ENCODE measurements at places on chromosomes 1 and 21.

DNA sequence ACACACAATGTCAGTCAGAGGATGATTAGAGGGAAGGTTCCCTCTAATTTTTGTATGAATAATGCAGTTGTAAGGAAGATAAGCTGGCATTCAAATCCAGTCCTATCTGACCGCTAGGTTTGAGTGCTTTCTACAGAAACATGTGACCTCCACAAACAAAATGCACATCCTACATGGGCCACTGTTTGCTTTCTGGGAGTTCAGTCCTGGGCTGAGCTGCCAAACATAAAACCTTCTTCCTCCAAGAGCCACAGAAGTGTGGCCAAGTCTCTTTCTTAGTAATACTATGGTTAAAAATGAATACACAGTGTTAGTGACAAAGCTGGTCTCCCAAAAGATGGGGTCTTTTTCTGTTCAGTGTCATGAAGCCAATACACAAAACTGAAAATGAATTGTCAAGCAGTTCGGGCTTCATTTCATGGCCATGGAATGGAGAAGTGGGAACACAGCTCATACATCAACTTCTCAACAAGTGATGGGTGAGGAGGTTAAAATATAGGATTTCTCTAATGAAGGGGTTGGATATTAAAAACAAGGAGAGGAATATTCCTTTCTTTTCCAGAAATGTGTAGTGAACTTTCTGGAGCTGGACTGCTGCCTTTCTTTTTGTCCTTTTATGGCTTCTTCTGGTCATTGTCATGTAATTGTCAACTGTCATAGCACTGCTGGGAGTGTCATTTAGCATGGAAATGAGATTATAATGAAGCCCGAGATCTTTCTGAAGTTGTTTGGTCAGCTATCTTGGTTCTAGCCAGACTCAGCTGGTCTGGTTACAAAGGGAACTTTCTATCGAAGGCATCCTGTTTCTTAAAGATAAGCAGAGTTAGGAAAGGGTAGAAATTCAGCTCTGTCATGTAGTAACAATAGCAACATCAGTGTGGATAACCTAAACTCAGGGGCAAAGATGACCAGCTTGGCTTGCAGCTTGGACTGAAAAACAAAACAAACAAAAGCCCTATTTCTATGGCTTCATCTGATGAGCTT, 135.1 kb downstream of the CHD1L start:
- no peak for DNase-seq

GRCh38 chr21:42799516-42799915, 79.8 kb downstream of the WDR4 start:
- no peak for DNase-seq

DNA sequence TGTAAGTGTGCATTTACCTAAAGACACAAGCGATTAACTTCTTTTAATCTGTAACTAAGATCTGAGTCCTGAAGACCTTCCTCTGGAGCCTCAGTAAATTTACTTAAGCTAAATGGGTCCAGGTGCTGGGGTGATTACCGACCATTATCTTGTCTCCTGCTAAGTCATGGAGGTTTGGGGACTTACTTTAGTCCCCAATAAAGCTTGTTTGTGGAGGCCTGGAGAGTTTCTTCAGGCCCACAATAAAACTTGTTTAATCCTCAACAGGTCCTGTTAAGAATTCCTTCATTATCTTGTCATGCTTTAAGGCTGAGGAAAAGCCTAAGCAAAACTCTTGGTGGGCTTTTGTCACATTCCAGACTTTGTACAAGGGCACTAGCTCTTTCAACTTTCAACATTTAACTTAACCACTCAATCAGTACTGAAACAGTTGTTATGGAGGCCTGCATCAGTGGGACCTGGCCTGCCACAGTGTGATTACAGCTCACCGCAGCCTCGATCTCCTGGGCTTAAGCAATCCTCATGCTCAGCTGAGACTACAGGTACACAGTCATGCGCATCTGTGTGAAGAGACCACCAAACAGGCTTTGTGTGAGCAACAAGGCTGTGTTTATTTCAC, 84.0 kb downstream of the FMO4 start:
- no peak for DNase-seq

DNA sequence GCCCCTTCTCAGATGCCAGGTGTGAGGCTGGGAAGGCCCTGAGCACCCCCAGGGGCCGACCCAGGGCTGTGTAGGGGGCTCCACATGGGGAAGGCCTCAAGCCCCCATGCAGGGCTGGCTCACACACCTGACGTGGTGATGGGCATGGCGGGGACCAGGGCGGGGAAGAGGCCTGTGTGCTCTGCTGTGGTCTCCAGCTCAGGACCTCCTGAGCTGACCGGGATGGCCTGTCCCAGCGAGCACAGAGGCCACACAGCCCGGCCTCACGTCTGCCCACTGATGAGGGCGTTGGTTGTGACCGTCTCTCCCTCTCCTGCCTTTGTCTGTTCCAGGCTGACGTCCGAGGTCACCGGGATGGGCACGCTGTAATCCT, 40.2 kb upstream of the COL6A1 start:
- DNase-seq = no peak

DNA sequence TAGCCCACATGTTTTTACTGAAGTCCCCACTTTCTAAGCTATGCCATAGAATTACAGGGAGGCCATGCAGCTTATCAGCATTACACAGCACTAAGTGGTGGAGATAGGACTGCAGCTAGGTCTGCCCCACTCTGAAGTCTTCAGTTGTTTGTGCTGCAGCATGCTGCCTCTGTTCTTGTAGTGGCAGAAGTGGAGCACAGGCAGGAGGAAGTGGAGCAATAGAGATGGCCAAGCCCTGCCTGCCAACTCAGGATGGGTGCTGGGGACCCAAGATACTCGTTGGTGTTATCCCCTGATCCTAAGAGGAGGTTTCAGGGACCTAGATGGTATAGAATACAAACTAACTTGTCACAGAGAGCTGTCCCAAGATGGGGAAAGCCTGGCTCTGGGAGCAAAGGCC, 12.9 kb downstream of the MRPL37 start:
- no peak for DNase-seq

DNA sequence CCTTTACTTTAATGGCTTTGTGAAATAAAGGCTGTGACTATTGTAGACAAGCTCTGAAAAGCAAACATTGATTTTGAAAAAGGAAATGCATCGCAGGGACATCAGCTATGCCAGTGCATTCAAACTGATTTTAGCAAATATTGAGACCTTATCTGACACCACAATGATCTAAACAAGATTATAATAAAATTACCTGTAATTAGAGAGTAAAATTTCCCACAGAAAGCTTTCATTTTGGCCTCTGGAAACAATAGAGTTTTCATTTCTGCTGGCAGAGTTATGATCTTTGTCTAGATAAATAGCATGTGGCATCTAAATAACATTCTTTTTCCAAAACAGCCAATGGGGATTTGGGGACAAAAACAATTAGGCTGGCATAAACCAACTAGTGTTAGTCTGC, 650.4 kb upstream of the PRMT6 start:
- no peak for DNase-seq

DNA sequence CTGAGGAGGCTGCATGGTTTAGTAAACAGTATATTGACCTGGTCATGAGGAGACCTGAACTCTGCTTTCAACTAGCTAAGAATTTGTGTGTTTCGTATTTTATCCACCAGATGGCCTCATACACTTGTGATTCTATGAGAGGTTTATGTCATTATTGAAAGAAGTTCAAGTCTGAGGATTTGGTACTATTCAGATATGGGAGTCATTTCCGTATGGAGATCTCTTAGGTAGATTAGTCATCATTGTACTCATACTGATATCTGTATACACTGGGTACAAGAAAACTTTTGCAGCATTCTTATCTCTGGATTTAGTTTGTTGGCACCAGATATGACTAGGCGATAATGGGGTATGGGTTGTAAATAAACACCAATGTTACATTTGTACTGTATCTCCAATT, 26.6 kb downstream of the ATF6 start:
- DNase-seq = peak; percentile 36

DNA sequence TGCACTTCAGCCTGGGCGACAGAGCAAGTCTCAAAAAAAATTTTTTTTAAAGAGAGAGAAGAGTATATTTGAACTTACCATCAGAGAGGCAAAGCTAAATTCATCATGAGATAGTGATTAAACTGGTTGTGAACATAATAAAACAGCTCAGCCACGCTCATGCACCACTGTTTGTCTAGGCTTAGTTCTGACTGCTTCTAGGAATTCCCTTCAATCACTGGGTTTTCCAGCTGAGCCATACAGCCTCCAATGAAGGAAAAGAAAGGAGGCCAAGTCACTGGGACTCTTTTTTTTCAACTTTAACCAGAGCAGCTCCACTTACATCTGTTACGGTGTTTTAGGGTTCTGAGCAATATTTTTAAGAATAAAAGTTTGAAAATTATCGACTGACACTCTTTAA, 50.4 kb upstream of the HNRNPU start:
- no peak for DNase-seq

DNA sequence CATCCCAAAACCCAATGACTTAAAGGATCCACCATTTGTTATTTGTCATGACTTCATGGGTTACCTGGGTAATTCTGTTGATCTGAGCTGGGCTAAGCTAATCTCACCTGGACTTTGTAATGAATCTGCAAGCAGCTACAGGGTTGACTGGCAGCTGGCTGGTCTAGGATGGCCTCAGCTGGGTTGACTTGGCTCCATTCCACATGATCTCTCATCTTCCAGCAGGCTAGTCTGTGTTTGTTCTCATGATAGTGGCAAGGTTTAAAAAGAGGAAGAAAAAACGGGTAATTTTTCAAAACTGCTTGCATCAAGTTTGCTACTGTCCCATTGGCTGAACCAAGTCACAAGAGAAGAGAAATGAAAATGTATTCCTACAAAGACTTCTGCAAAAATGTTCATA, 24.8 kb upstream of the ZMYM4 start:
- no peak for DNase-seq

DNA sequence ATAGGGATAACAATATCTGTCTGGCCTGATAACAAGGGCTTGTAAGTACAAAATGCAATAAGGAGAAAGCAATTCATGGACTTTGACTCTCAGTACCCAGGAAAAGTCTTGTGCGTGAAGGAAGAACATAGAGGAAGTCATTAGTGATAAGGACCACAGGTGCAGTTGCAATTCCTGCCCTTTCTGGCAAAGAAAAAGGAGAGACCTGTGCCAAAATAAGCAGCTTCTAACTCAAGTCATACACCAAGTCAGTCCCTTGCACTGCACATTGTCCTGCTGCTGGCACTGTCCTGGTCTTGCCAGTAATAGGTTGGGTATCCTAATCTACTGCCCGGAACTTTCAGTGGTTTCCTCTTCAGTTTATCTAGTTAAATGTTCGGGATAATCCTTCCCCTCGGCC, 14.8 kb upstream of the SOD1 start:
- no peak for DNase-seq

GRCh38 chr1:31562707-31563360, 13.5 kb upstream of the TINAGL1 start:
- no peak for DNase-seq

DNA sequence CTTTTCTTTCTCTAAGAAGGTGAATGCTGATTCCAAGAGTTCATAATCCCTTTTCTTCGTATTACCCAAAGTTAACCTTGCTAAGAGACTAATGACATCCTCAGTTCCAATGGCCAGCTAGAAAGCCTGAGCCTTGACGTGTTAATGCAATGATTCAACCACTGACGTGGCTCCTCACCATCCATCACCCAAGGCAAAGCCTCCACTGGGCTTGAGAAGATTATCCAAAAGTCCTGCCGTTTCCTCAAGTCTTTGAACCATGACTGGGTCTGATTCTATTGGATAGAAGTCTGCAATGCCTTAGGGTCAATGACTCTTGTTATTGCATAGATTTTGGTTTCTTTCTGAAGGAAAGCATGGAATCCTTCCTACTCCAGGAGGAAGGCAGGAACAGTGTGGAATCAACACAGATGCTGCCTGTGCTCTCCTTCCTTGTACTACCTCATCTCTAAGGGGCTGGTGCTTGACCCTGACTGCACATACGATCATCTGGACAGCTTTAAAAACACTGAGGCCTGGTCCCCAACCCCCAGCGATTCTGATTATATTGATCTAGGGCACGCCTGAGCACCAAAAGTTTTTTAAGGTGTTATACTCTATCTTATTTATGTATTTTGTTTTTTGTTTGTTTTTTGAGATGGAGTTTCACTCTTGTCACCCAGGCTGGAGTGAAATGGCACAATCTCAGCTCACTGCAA, 69.3 kb upstream of the ANGPTL1 start:
- DNase-seq = no peak
